Activated CD8-positive, alpha-beta memory T cell treated with anti-CD3 and anti-CD28 coated beads, Interleukin-2, amount 50 U/mL, for 4 hours (primary cell): ENCODE measurements at places on chromosomes 5 and 9.

DNA sequence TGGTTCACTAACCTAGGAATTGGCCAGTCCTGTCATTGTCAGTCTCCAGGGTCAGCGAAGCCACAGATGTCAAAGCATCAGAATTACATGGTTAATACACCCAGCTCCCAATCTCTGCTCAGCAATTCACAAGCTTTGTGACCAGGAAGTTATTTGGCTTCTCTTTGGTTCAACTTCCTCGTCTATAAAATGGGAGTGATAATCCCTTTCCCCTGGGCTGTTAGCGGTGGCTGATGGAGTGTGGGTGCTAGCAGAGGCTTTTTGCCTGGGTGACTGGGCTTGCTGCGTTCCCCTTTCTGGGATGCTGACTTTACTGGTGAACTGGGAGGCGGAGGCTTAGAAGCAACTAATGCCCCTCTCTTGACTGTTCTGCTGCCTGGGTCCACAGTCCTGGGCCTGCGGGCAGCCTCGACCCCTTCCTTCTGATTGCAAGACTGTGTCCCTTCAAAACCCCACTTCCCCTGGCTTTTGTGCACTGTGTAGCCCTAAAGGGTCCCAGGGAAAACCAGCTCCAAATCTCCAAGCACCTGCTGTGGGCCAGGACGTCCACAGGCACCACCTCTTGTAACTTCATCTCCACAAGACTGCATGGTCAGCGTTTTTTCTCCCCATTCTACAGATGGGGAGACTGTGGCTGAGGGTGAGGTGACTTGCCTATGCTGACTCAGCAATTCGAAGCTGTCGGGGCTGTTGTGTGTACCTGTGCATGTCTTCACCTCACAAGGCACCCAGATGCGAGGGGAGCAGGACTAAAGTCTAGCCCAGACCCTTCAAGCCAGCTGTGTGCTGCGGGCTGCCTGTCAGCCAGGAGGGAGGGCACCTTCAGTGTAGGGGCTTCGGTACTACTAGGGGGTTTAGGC lies 45.2 kb upstream of the NEURL1B start:
- no peak for DNase-seq

GRCh38 chr5:54484219-54484894 lies 28.9 kb downstream of the HSPB3 start:
- DNase-seq, result no peak

GRCh38 chr9:33388110-33388994 lies 14.0 kb downstream of the AQP7 start:
- no peak for DNase-seq

- DNase-seq, result no peak
Observed at GRCh38 chr5:73851471-73852181, 225.6 kb downstream of the ARHGEF28 start.

DNA sequence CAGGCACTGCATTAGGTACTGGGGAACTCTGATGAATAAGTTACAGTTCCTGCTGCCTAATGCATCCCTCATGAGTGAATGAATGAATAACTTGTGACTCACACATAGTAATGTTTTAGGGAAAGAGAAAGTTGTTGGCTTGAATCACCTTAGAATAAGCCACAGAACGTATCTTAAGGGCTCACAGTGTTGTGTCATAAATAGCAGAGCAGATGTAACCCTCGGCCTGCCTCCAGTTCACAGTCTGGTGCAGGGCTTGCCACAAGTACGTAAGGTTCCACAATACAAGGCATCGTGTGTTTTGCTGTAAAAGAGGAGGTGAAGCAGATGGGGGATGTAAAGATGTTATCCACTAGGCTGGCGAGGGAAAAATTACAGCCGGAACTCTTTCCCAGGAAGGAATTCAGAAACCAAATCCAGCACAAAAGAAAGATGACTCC lies 218.7 kb downstream of the TRPM3 start:
- DNase-seq, result no peak

- no peak for DNase-seq
Observed at GRCh38 chr5:61467766-61468482, 135.9 kb downstream of the ZSWIM6 start.

GRCh38 chr5:179800696-179801201 lies 5.9 kb downstream of the MGAT4B start:
- DNase-seq, result no peak

DNA sequence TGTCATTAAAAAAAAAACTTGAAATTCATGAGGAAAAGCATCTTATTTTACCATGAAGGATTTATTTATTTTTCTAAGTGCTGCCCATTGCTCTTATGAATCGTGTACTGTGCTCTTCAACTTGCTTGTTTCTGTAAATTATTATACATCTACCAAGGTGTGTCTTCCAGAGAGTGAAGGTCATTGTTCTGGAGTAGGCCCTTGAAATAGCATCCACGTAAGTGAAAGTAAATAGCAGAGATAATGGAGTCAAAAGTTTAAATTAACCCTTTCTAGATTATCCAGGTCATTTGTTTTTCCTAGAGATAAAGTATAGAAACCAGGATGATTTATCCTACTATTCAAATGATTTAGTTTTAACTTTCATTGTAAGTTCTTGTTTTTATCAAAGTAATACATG lies 473.1 kb downstream of the DIRAS2 start:
- no peak for DNase-seq

- no peak for DNase-seq
Observed at GRCh38 chr5:31291323-31291854, 97.9 kb downstream of the CDH6 start.

DNA sequence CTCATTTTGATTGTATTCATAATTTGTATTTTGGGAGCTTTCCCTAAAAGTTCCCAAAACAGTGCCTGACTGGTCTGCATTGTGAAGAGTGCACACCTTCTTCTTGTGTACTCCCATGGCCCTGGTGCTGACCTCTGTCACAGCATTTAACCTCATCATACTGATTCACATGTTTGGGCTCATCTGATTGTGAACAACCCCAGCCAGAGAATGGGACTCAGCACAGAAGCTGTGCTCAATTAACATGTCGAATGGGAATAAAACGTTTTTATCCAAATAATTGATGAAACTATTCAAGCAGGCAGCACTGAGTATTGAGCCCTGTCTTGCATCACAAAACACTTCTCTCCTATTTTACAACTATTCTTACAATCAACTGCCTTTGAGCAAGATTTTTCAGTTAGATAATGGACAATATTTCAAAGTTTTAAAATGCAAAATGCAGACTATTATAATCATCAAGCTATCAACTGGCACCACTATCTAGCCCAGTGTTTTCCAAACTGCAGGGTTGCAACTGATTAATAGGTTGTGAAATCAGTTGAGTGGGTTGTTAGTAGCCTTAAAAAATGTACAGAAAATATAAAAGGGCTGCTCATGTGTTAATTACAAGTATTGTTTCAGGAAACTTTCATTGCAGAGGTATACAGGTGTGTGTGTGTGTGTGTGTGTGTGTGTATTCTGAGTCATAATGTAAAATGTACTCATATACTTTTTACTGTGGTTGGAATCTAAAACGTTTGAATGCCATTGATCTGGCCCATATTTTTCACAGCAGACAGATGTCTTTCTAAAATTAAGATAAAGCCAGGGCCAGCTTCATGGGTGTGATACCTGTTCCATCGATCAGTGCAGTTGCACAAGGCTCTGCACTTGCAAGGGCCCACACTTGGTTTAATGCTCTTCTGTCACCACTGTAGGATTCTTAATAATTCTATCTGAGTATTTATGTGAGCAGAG lies 190.5 kb downstream of the PIK3R1 start:
- DNase-seq, result no peak

- DNase-seq, result no peak
Observed at GRCh38 chr9:123925161-123925560, 4.8 kb downstream of the DENND1A start.

GRCh38 chr5:173456751-173457171 lies 128.5 kb upstream of the STC2 start:
- no peak for DNase-seq
